ENCODE measurements at places on chromosomes 5 and 9. TPM values are rescaled to one million over a fixed set of nuclear protein-coding genes. Genes with fewer than 3 reads are reported as not detected.

- DNase-seq: no peak
Measured at GRCh38 chr5:96516631-96517071, 83.6 kb upstream of the PCSK1 start.

GRCh38 chr9:71716138-71716909, 52.0 kb downstream of the CEMIP2 start:
- DNase-seq: no peak

DNA sequence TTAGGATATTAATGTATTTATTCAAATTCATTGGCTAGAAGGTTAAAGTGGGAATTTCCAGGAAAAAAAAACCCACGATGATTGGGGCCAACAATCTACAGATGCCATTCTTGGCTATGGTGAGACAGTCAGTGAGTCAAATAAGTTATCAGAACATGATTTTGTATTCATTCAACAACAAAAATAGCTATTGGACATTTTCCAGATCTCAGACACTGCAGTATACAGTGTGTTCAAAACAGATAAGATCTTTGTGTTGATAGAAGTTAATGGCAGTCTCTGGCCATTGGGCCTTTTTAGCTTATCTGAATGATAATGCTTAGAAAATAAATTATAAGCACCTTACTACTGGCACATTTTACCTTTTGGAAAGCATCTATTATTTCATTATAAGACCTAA, 547.7 kb downstream of the MAT2B start:
- peak; percentile 37 for DNase-seq

- DNase-seq: no peak
Measured at GRCh38 chr5:120229036-120229435, 235.1 kb upstream of the PRR16 start.

GRCh38 chr5:8770431-8770830, 775.4 kb downstream of the SEMA5A start:
- no peak for DNase-seq

DNA sequence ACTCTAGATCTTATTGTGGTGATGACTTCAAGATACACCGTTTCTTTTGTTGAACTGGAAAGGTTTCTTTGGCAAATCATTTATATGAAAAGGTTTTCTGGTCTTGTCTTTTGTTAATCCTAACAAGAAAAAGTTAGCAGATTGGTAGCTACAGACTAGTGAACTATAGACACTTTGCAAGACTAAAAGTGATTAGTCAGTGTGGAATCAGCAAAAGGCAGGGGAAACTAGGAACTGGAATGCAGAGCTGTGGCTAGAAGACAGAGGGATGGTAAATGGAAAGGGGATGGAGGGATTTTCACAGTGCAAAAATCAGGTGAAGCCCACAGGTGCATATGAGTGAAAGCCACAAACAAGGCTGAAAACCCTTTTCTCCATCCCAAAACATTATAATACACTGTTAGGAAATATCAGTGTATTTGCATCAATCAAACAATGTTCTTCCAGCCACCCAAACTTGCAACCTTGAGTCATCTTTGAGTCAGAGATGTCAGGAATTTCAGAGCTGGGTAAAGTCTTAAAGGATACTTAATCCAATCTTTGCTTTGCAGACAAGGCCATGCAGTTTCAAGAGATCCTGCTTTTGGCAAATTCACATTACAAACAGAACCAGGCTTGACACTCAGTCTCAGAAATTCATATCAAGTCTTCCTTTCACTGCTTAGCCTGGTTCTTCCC, 52.7 kb downstream of the PLK2 start:
- no peak for DNase-seq

- peak; percentile 63 for DNase-seq
Measured at GRCh38 chr5:54807421-54807820, 178.0 kb downstream of the ESM1 start.

DNA sequence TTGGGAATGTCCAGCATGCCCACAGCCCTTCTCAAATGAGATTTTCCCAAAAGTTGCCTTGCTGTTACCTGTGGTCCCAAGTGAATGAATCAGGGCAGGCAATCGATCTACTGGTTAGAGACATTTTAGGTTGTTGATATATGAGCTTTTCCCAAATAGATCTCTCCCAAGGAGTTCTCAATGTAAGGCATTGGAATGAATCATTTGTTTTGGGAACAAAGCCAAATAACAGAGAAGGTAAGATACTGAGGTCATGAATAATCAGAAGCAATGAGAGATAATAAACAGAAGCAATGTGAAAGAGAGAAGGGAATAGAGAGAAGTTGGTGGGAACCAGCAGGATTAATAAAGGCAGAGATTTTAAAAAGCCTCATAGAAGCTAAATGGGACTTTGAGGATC, 93.6 kb upstream of the FER start:
- DNase-seq: no peak

DNA sequence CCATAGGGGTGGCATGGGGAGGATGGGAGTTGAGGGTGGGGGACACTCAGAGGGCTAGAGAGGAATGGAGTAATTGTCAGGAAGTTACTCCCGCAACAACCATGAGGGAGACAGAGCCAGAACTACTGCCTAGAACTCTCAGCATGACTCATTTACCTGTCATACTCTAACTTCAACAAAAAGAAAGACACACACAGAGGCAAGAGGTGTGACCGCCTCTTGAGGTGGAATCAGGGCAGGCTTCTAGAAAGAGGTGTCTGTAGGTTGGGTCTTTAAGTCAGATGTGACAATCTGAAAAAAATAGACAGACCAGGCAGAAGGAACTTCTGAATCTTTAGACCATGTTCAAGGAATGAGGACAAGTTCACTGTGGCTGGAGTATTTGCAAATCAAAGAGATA, 73.4 kb downstream of the GABBR2 start:
- DNase-seq: no peak

GRCh38 chr5:43099640-43100039, 21.1 kb upstream of the ZNF131 start:
- no peak for DNase-seq

DNA sequence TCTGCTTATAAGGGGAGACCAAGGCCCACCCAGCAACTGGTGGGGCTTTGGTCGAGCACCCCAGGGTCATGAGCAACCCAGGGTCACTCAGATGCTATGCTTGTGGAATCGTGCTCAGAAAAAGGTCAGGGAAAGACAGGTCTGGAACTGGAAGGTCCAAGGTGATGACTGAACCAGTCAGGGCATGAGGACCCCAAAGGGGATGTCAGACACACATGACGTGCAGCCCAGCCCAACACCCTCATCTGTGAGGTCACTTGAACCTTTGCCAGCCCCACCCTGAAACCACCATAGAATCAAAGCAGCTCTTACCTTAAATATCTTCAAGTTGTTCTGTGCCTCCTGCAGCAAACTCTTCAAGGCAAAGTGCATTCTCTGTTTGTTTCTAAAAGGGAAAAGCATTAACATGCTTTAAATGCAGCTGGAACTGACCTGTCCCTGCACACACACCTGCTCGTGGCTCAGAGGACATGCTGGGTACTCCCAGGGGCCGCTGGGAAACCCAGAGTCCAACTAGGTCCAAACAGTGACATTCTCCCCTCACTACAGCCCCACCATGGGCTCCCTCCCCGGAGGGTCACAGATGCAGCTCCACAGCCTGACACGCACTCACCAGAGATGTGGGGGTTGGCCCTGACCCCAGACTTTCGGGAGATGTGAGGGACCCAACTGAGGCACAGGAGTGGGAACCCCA, 29.4 kb downstream of the IPPK start:
- no peak for DNase-seq

- peak; percentile 88 for DNase-seq
Measured at GRCh38 chr9:123225374-123225813, 43.0 kb downstream of the STRBP start.

DNA sequence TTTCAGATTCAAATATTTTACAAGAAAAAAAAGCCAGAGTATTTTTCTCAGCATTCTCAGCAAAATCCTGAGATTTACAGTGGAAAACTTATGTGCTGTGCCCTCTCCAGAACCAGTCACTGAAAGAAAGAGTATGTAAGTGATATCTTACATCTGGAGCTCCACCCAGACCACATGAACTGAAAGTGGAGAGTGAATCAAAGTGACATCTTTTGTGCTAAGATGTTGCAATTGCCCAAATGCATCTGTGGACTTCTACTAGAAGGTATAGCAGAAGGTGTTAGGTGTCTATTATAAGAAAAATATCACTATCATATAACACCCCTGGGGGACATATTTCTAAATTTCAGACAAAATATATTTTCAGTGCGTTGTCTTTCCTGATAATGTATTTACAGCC, 49.0 kb upstream of the RIC1 start:
- no peak for DNase-seq

- no peak for DNase-seq
Measured at GRCh38 chr5:80341016-80341775, 21.4 kb downstream of the SPZ1 start.

- DNase-seq: no peak
Measured at GRCh38 chr5:161414037-161414436, 132.5 kb downstream of the GABRB2 start.

- DNase-seq: no peak
Measured at GRCh38 chr5:141155540-141156374, 5.9 kb downstream of the PCDHB6 start.

DNA sequence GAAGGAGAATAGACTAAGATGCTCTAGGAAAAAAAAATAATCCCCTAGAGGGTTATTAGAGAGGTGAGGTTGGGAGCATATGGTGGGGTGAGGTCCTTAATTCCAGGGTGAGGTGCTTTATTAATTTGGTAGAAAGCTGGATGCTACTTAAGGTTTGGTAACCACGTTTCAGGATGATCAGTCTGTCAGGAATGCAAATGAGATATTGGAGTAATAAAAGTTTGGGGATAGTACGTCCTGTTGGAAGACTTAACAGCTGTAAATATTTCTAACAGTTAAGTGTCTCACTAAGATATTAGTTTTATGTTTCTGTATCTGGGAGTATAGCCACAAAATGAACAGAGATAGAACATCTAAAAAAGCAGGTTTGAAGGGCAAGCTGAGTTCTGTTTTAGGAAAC, 578.9 kb downstream of the CETN3 start:
- no peak for DNase-seq

DNA sequence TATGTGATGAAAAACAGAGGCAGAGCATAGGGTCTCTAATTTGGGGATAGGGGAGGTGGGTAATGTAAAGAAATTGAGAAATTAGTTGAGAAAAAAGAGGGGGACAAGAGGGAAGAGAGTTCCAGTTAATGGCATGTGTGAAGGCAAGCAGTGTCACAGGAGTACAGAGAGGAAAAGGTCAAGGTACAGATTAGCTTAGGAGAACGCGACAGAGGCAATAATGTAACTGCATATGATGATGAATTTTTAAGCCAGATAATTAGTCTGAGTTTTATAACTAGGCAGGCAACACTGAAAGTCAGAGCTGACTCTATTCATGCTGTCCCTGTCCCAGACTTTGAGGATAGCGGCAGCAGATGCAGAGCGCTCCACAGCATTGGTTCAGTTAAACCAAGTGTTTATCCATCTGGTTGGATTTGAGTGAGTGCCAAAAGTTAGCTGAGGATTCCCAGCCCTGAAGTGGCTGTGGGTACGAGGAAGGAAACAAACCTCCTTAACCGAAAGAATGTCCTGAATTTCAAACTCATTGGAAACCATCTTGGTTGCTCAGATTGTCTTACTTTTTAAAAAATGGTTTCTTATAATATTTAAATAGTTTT, 315.2 kb downstream of the ARHGAP26 start:
- DNase-seq: no peak

DNA sequence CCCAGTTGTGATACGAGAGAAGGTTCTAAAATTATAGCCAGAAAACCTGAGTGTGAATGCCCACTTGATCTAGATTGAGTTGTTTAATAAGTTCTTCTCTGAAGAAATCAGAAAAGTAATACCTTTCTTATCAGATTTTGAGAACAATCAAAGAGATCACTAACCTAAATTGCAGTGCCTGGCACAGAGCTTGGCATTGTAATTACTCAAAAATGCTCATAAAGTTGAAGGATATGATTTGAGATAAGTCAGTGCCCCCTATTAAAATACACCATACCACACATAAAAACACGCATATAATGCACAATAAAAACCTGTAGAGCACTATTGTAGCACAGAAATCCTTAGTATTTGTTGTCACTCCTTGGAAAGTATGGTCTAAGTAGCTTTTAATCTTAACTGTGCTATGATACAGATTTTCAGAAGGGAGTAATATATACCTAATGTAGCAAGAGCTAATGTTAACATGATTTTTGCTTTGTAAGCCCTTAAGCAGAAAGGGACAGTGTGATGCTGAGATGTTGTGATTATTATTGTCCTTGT, 257.5 kb upstream of the CDH18 start:
- DNase-seq: no peak

GRCh38 chr9:14095277-14095676, 218.7 kb downstream of the NFIB start:
- DNase-seq: no peak

- DNase-seq: no peak
Measured at GRCh38 chr5:15594977-15595568, 95.1 kb downstream of the FBXL7 start.

- DNase-seq: no peak
Measured at GRCh38 chr5:98769210-98769958, 4.1 kb upstream of the RGMB start.

DNA sequence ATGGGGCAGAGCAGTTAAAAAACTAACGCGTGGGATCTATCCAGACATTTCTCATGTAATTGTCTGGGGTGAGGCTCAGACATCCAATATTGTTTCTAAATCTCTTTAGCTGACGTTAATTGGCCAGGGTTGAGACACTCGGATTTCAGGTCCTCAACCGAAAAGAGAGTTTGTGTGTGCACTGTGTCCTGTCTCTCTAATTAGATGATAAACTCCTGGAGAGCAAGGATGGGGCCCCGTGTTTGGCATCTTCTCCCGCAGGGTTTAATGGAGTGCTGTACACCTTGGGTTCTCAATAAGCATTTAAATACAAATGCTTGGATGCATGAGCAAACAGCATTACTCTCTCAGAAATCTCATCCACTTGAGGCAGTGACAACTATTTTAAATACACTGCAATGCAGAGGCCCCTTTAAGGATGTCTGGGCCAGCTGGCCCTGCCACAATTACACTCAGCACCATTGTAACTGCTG, 139.6 kb downstream of the MTX3 start:
- no peak for DNase-seq

DNA sequence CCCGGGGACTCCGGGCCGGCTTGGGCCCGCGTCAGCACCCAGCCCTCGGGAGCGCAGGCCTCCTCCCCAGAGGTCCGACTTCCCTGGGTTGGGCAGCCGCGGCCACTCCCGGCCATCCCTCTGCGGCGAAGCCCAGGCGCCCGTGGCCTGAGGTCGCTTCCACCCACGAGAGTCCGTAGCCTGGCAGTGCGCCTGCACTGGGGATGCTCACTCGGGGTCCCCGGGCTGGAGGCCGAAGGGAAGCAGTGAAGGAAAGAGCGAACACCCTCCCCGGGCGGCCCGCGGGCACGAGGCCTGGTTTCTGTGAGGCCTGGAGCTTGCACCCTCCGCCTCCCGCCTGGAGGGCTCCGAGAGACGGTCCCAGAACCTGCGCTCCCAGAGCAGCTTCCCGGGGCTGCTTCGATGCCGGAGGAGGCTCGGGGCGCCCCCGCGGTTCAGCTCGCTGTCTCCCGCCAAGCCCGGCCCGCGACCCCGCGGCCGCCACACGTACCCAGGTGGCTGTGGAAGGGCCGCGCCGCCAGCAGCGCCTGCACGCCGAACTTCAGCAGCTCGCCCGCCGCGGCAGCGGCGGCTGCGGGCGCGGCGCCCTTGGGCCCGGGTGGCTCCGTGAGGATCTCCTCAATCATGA, 607 bp downstream of the BARX1 start:
- DNase-seq: no peak

The TXNDC8 gene
- not detected for total RNA-seq

The PARP8 gene
- 0.39 TPM for total RNA-seq

The SARDH gene
- total RNA-seq: under 0.01 TPM

The C1QTNF2 gene
- total RNA-seq: 0.38 TPM

The ANKRD55 gene
- 3.7 TPM for total RNA-seq

The PAEP gene
- total RNA-seq: not detected

The ANXA2R gene
- total RNA-seq: 6.0 TPM

The IL5 gene
- not detected for total RNA-seq

The NEK6 gene
- 23.0 TPM for total RNA-seq

The TAF11L4 gene
- total RNA-seq: not detected

The SPINK5 gene
- 0.13 TPM for total RNA-seq

The HTR4 gene
- not detected for total RNA-seq
